ELR (cell line): ENCODE measurements at places on chromosomes 2 and 18.

DNA sequence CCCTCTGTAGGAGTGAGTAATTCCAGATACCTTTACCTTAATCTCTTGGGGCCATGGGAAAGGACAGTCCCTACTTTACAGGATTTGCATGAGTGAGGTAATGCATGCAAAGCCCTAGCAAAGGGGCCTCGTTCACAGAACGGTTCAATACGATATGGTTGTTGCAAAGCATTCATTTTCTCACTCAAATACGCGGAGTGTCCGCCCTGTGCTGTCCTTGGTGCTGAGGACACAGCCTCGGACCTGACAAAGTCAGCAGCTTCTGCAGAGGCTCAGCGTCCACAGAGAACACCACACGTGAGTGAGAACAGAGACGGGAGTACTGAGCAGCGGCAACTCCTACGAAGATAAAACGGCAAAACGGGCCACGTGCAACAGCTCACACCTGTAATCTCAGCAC lies 125.7 kb downstream of the EIPR1 start:
- no peak for DNase-seq

GRCh38 chr2:213016166-213016983 lies 135.0 kb downstream of the IKZF2 start:
- no peak for DNase-seq

GRCh38 chr18:48983793-48984437 lies 33.1 kb upstream of the SMAD7 start:
- peak; percentile 29 for DNase-seq

DNA sequence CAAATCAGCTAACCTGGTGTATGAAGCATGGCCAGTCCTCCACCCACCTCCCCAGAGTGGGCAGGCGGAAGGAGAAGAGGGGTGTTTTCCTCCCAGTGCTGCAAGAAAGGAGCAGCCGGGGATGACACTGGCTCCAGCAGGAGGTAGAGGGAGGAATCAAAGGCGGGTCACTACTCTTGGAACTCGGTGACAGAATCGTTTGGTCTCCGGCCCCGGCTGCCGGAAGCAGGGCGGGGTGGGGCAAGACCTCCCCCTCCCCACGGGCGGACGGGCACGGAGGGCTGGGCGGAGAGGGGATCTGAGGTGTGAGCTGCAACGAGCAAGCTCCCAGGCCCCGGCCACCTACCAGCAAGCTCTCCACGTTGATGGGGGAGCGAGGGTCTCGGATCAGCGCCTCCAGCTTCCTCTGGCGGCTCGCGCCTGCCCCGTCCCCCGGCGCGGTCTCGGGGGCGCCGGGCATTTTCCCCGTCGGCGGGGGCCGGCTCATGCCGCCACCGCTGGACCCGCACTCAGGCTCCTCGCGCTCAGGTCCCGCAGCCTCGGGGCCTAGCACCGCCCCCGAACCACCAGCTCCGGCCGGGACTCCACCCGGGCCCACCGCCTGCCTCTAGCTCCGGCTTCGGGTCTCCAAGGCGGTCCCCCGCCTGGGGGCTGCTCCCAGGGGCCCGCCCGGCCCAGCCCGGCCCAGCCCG lies 640 bp downstream of the ROCK2 start:
- DNase-seq, result peak; percentile 56

DNA sequence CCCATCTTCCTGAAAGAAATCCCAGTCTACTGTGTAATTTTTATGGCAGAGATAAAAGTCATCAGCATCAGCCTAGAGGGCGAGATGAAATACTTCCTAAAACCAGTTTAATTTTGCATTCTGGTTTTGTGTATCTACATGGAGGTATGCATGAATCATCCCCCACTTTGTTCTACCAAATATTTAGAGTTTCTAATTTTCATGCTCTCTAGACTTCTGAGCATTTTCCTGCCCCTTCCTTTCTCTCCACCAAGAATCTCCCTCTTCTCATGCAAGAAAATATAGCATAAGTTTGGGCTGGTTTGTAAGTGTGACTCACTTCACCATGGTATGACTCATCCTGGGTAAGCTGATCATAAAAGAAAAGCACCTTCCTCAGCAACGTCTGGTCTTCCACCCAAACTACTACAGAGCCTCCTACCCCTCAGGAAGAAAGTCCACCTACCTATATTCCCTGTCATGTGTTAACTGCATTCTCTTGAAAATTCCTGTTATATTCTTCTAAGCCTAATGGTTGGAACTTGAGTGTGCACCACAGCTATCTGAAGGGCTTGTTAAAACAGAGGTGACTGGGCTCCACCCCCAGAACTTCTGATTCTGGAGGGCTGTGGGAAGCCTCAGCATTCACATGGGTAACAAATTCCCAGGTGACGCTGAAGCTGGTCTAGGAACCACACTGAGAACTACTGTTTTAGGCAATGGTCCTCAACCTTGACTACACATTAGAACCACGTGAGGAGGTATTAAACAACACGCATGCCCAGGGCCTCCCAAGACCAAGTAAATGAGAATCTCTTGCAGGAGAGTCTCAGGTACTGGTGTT lies 37.4 kb upstream of the RAPGEF4 start:
- DNase-seq, result peak; percentile 97

DNA sequence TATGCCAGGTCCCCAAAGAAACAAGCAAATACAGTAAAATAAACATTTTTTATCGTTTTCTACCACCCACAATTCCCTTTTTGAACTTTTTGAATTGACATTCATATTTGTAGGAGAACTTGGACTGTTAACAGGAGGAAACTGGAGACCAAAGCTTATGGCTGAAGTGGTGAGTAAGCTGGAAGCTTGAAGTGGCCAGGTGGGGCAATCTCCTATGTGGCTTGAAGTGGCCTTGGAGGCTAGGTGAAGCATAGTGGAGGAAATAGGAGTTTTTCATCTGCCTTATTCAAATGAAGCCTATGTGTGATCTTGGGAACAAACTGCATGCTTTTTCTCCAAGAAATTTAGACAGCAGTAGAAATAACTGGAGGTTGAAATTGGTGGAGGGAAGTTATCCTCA lies 962.9 kb upstream of the FANCL start:
- DNase-seq, result no peak

GRCh38 chr18:47737198-47737830 lies 193.1 kb downstream of the SMAD2 start:
- no peak for DNase-seq

DNA sequence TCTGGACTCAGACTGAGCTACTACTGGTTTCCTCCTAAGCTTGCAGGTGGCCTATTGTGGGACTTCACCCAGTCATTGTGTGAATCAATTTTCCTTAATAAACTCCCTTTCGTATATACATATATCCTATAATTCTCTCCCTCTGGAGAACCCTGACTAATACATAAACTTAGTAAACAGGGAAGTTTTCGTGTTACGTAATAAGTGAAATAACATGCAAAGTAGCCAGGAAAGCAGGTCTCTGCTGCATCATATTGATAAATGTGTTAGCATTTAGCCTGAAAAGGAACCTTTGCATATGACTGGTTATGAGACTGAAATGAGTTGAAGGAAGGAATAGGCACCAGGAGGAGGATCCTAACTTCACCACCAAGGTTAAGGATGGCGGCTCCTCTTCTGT lies 527.2 kb upstream of the FAM98A start:
- DNase-seq, result no peak

DNA sequence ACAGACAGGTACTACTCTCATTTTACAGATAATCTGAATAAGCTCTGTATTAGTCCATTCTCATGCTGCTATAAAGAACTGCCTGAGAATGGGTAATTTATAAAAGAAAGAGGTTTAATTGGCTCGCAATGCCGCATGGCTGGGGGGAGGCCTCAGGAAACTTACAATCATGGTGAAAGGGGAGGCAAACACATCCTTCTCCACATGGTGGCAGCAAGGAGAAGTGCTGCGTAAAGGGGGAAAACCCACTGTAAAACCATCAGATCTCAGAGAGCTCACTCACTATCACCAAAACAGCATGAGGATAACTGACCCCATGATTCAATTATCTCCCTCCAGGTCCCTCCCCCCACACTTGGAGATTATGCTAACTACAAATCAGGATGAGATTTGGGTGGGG lies 254.4 kb downstream of the KCNE4 start:
- DNase-seq, result peak; percentile 45

DNA sequence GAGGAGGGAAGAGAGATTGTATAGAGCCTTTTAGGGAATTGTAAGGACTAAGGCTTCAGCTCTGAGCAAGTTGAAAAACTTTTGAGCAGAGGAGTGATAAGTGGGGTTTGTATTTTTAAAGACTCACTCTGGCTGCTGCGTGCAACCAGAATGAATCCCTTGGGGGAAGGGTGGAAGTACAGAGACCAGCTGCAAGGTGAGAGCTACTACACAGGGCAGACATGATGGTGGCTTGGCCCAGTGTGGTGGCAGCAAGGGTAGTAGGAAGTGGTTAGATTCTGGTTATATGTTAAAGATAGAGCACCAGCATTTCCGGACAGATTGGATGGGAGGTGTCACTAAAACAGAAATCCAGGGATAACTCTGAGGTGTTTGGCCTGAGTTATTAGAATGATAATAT lies 10.1 kb upstream of the SESTD1 start:
- no peak for DNase-seq

DNA sequence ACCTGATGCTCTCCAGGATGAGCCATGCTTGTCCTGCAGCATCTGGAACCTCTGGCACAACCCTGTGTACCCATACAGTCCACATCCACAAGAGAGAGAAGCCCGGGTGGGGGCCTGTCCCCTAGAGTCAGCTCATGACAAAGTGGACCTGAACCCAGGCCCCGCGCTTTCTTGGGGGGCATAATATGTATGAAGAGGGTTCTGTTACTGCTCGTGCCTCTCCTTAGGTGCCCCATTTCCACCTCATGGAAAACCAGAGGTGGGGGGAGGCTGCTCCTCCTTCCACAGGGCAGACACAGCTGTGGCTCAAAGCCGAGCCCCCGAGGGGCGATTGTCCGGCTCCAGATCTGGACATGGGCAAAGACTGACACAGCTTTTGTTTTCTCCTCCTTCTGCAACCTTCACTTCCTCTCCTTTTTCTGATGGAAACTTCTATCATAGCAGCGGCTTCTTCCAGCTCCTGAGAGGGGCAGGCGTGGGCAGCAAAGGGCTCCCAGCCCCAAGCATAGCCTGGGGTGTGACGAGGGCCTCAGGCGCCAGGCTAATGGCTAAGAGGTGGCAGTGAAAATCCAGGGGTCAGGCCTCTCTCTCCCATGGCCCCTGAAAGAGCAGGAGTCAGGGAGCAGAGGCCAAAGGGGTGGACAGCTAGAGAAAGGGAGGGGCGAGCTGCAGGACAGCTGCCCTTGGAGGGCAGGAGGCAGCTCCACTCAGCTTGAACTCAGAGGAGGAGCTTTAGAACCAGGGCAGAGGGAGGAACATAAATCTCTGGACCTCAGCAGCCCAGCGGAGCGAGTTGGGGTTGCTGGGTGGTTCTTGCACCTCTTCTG lies 155.5 kb downstream of the ZFP36L2 start:
- no peak for DNase-seq

- no peak for DNase-seq
Measured at GRCh38 chr18:64416990-64417389, 268.1 kb upstream of the LINC00305 start.

GRCh38 chr2:196758474-196759377 lies 40.8 kb downstream of the GTF3C3 start:
- peak; percentile 55 for DNase-seq

DNA sequence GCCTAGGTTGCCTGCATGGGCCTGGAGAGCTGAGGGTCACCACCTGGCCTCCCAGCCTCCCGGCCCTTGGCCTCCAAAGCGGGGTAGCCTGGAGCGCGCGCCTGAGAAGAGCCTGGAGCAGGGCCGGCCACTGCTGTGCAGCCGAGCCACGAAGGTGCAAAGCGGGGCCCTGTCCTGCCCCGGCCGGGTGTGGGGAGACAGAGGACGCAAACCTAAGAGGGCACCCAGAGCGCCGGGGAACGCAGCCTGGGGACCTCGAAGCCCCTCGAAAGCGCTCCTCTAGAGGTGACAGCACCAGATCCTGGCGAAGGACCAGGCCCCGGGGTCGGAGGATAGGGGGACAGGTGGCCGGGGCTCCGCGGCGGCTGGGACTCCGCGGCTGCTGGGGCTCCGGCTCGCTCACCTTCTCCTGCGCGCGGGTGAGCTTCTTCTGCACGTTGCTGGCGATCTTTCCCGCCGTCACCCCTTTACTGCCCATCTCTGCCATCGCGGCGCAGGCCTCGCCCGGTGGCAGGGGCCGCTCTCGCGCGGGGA lies 430 bp downstream of the BIN1 start:
- peak; percentile 44 for DNase-seq

GRCh38 chr2:8225266-8225665 lies 456.6 kb upstream of the ID2 start:
- DNase-seq, result no peak
